ENCODE measurements at places on chromosomes 1 and 21.

DNA sequence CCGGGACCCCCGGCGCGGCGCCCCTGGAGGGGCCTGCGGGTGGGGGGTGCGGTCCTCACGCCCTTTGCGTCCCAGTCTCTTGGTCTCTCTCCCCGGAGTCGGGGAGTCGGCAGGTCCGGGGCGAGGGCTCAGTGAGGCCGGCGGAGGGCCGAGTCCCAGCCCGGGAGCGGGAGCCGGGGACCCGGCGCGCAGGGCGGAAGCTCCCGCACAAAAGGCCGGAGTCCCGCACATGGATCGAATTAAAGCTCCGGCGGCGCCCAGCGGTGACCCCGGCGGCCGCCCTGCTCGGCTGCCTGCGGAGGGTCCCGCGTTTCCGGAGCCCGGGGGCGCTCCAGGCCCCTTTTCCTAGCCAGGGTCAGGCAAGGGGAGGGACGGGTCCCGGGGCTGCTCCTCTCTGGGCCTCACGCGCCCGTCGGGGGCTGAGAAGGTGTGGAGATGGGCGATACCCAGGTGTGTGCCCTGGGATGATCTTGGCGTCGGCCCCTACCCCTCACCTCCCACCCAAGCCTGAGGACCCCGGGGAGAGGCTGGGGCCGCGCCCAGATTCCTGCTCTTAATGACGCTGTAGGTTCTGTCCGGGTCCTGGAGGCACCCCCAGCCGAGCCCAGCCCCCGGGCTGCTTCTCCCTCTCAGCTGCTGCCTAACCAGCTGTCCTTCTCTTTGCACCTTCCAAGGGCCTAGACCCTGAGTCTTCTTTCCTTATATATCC is 512 bp downstream of the FBLIM1 start:
- no peak for DNase-seq

GRCh38 chr1:107132780-107133179 is 8.1 kb upstream of the NTNG1 start:
- DNase-seq, result no peak

GRCh38 chr1:21232044-21232443 is 55.3 kb upstream of the EIF4G3 start:
- DNase-seq, result no peak

- no peak for DNase-seq
Measured at GRCh38 chr1:111538343-111539025, 35.1 kb upstream of the ADORA3 start.

- no peak for DNase-seq
Measured at GRCh38 chr1:10793129-10793651, 3.3 kb downstream of the CASZ1 start.

DNA sequence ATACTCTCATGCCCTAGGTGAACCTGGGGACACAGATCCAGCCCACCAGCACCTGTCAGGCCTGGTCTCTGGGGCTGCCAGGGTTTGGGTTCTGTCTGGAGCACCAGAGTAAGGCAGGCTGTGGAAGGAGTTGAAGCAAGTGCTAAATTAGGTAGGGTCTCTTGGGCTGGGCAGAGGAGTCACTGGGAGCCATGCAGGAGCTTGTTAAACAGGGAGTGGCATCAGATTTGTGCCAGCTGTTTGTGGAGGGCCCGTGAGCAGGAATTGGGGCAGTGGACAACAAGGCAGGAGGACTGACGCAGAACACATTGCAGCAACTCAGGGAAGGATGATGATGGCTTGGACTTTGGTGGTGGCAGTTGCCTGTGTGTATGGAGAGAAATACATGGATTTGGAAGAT is 56.3 kb downstream of the PTPRF start:
- DNase-seq, result no peak

GRCh38 chr1:234631721-234632125 is 21.7 kb upstream of the IRF2BP2 start:
- DNase-seq, result no peak
